ENCODE measurements at places on chromosomes 7 and 10.

GRCh38 chr7:422191-422885 is 97.3 kb downstream of the PDGFA start:
- DNase-seq = no peak

DNA sequence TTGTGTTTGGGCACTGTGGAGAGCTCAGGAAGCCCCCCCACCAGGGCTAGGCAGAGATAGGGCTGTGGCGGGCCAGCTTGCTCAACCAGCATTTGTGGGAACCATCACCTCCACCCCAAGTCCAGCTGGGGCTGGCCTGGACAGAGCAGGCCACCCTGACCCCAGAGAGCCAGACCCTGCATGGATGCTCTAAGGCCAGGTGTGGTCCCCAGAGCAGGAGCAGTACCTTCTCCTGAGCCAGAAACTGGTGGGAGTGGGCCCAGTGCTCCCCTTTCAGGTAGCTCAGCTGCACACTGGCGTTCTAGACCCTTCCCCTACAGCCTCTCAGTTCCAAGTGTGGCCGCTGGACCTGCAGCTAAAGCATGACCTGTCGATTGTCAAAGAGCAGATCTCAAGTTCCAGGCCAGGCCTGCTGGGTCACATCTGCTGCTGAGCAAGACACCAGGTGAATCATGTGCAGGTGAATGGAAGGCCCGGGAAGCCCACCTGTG is 57.2 kb downstream of the RASGEF1A start:
- DNase-seq = no peak

DNA sequence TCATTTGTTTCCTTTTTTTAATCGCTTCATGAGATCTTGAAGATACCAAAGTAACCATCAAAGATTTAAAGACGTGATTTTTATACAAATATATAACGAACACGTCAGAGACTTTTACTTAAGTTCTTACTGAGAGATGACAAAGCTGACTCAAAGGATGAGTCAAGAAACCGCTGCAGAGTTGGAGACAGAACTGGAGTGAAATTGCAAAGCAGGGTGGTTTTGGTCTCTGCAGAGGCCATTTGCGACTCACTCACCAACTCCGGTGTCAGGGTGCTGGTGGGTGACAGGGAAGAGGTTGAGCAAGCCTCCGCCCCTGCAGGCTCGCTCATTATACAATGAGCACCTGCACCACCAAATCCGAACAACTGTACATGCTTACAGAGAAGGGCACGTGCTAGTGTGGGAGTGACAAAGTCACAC is 75.2 kb downstream of the DNAJB6 start:
- peak; percentile 42 for DNase-seq

DNA sequence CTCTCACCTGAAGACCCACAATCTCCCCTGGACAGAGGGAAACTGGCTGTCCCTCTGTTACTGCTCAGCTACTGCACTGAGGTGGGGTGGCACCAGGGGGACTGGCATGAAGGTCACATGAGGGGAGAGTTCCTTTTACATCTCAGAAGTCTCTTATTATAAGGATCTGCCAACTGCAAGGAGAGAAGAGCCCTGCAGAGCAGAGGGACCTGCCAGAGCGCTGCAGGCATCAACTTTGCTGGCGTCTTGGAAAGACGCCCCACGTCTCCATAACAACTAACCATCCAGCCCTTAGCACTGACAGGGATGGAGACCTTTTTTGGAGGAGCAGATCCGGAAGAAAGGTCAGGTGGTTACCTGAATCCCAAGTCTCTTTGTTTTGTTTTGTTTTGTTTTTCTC is 218.6 kb downstream of the KCNMA1 start:
- DNase-seq = no peak

DNA sequence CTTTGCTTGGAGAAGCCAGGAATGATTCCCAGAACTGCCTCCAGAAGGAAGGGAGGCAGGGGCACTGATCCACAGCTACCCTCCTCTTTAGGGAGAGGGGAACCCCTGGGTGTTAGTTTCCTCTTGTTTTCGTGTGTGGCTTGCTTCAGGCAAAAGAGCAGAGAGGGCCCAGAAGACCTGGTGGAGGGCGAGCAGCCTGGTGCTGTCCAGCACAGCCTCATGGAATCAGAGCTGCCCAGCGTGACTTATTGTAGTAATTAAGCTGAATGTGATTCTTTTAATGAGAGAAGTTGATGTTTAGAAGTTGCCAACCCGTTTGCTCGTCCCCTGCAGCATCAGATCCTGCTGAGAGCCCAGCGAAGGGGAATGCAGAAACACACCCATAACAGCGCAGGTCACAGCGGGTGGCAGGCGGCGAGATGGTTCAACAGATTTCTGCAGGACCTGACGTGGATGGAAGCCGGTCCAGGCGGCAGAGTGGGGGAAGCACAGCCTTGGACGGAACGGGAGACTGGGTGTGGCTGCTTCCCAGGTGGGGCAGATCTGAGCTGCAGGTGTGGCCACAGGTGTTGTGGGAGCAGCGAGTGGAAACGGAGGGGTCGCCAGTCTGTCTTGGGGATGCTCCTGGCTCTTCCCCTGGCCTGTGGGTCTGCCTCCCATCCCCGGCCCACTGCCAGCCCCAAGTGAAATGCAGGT is 53.7 kb upstream of the SHH start:
- DNase-seq = no peak
